ENCODE measurements at places on chromosomes 2 and 18. TPM values are rescaled to one million over a fixed set of nuclear protein-coding genes. Genes with fewer than 3 reads are reported as not detected.

GREB1L gene
- total RNA-seq, result 154 TPM

ELOA2 gene
- total RNA-seq, result not detected

RAD51AP2 gene
- total RNA-seq, result not detected

ST6GAL2 gene
- 5.9 TPM for total RNA-seq

DSG4 gene
- total RNA-seq, result not detected

- no peak overlapping the region for H3K4me3 ChIP-seq
- peaks cover 25% of the 10 kb centered on the region for H3K4me1 ChIP-seq
- DNase-seq, result no peak
- H3K27me3 ChIP-seq, result peaks cover 7% of the 10 kb centered on the region
- no peak overlapping the region for H3K27ac ChIP-seq
Observed at GRCh38 chr2:172896661-172897081, 161.0 kb downstream of the RAPGEF4 start.

GRCh38 chr2:166960702-166961270 is 72.5 kb downstream of the XIRP2 start:
- DNase-seq, result no peak
- no peak overlapping the region for H3K4me3 ChIP-seq
- peaks cover 3% of the 10 kb centered on the region for H3K4me1 ChIP-seq
- no peaks in the 10 kb centered on the region for H3K36me3 ChIP-seq
- H3K27ac ChIP-seq, result no peak overlapping the region
- no peaks in the 10 kb centered on the region for H3K27me3 ChIP-seq

- H3K27me3 ChIP-seq, result no peaks in the 10 kb centered on the region
- H3K4me1 ChIP-seq, result peaks cover 25% of the 10 kb centered on the region
- H3K4me3 ChIP-seq, result no peak overlapping the region
- no peak overlapping the region for H3K27ac ChIP-seq
Observed at GRCh38 chr2:191299010-191299409, 53.8 kb downstream of the MYO1B start.

DNA sequence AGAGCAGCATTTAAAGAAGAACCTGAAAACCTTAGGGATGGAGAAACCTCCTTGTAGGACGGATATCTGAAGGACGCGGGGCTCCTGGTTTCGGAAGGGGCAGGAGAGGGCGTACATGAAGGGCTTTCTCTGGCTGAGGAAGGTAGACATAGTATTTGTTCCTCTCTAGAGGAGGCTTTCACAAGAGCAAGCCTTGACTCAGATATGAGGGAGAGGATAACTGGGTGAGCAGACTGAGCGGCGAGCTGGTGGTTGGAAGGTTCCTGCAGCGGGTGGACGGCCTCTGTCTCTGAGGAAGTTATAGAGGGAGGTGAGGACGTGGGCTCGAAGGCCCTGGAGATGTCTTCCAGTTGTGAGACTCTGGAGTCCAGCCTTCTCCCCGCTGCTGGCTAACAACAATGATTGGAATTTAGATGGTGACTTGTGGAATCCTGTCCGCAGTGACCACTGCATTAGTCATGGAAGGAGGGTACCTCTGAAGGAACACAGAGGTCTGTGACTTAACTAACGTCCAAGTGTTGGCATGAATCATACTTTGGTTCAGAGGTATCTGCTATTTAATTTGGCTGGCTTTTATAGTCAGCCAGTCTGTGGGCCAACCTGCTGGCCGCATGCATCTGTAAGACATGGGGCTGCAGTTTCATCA is 80.9 kb downstream of the ASAP2 start:
- H3K4me3 ChIP-seq, result no peak overlapping the region
- H3K4me1 ChIP-seq, result peaks cover 21% of the 10 kb centered on the region
- DNase-seq, result no peak
- H3K36me3 ChIP-seq, result no peaks in the 10 kb centered on the region
- peaks cover 5% of the 10 kb centered on the region for H3K27me3 ChIP-seq
- no peak overlapping the region for H3K27ac ChIP-seq

- H3K27me3 ChIP-seq, result no peaks in the 10 kb centered on the region
- DNase-seq, result no peak
- H3K4me1 ChIP-seq, result no peaks in the 10 kb centered on the region
- H3K27ac ChIP-seq, result no peak overlapping the region
- no peaks in the 10 kb centered on the region for H3K36me3 ChIP-seq
- H3K4me3 ChIP-seq, result no peak overlapping the region
Observed at GRCh38 chr2:56357655-56358295, 174.0 kb downstream of the CCDC85A start.

Data from glutamatergic neuron (in vitro differentiated cells).